Uterus (tissue), 4 donors: ENCODE measurements at places on chromosomes 2 and 18. TPM values are rescaled to one million over a fixed set of nuclear protein-coding genes. Genes with fewer than 3 reads are reported as not detected.

Gene KCNG3
- total RNA-seq = 0.40 TPM

DNA sequence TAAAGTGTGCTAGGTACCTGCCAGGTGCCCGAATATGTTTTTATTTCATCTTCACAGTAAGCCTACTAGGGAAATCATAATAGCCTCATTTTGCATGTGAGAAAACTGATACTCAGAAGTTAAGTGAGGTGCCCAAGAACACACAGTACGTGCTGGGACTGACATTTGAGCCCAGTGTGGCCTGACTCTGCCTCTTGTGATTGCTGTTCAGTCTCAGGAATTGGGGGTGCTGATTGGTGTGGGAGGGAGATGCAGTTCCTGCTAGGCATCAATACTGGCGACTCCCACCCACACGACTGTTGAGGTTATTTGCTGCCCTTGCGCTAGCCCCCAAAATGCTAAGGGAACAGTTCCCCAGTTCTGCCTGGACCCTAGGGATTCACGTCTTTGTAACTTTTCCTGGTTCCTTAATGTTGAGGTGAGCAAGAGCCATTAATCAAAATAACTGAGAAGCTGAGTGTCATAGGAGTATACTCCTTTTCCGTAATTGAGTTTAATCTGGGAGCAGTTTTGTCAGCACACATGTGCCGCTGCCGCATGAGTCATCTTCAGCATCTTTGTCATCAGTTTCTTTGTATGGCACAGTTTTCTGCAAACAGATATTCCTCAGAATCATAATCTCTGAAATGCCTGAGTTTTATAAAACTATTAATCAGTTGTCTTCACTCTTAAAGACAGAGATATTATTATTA, 120.7 kb downstream of the NCK2 start:
- H3K4me1 ChIP-seq = peaks cover 4% of the 10 kb centered on the region
- no peak for DNase-seq
- no peak overlapping the region for H3K27ac ChIP-seq
- no peaks in the 10 kb centered on the region for H3K27me3 ChIP-seq

DNA sequence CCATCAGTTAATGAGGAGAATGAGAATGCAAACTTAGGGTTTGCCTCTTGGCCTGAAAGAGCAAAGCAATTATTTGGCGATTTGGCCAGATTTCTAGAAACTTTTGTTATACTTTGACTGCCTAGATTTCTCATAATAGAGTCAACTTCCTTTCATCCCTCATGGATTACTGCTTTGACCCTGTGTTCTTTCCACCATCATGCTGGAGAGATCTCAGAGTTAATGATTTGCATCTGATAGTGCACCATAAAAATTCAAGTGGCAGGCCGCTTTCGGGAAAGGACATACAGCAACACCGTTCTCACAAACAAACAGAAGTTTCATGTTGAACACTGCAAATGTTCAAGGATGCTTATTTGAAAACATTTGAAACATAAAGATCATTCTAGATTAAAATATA, 143.7 kb upstream of the ZFP36L2 start:
- H3K27me3 ChIP-seq = no peaks in the 10 kb centered on the region
- H3K4me3 ChIP-seq = no peak overlapping the region
- H3K4me1 ChIP-seq = peaks cover 7% of the 10 kb centered on the region
- no peaks in the 10 kb centered on the region for H3K36me3 ChIP-seq
- peak overlapping the region; percentile 56 for H3K27ac ChIP-seq

DNA sequence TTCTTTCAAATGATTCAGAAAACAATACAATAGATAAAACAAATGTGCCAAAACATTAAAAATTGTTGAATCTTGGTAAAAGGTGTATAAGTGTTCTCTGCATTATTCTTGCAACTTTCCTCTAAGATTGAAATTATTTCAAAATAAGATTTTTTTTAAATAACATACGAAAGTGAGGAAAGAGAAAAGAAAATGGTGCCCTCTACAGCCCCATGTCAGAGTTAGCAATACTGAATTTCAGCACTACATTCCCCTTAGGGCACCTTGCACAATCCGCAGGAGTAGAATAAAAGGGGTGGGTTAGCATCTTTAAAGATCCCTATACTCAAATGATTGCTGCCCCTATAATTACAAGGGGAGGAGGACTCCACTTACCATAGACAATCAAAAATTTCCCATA, 433.7 kb downstream of the BCL11A start:
- no peaks in the 10 kb centered on the region for H3K27me3 ChIP-seq
- H3K36me3 ChIP-seq = no peaks in the 10 kb centered on the region
- H3K4me3 ChIP-seq = no peak overlapping the region
- DNase-seq = no peak
- H3K4me1 ChIP-seq = no peaks in the 10 kb centered on the region
